HTR-8/SVneo (cell line): ENCODE measurements at places on chromosomes 3 and 15.

DNA sequence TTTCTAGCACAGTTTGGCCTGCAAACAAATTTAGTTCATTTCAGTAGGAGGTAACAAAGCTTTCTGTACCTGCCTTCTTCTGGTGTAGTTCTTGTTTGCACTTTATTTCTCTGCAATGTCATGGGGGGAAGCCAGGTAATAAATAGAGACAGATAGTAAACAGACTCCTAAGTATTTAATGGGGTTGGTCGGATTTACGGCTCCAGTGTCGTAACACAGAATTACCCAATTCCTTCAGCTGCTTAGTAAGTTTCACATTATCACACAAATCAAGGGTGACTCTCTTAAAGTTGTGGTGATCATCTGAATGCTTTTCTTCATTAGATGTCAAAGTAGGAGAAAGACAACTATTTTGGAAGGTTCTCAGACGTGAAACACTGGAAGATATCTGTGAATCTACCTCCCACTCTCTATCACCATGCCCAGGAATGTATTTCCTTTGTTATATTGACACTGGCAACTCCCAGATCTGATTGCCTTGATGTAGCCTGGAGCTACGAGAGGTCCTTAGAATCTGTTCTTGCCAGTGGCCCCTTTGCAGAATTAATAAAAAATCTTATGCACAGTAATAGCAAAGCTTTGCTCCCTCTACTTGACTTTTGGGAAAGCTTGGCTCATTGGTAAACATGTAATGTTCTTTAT lies 25.0 kb upstream of the TMC3 start:
- no peak for DNase-seq

- no peak for DNase-seq
These were observed 15.6 kb downstream of the THBS1 start for GRCh38 chr15:39596358-39597051.

DNA sequence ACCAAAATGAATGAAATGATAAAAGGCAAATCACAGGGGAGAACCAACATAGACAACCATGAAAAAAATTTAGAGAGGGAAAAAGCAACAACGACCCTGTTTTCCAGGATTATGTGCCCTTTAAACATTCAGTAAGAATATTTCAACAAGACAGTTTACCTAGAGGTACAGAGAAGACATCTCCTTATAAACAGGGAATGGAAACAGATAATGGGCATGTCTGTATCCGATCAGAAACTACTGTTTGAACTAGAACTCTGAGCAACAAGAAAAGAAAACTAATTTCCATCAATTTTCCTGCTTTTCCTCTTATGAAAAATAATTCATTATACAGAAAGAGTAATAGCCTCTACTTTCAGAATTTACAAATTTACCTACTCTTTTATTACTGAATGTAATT lies 39.3 kb downstream of the DLG1 start:
- DNase-seq = no peak

GRCh38 chr15:52518487-52519371 lies 10.0 kb downstream of the MYO5A start:
- DNase-seq = no peak

DNA sequence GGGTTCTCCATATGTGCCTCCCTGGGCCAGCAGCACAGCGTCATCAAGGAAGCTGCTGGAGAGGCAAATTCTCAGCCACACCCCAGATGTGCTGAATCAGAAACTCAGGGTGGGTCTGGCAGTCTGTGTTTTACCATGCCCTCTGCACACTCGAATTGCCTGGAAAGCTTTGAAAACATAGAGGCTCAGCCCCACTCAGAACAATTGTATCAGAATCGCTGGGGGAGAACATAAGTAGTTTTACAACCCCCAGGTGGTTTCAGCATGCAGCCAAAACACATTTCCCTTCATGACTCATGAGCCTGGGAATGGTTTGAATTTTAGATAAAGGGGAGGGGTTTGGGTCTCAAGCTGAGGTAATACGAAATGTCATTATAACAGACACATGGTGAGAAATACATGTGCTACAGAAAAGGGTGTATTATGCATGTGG lies 9.6 kb downstream of the TGM4 start:
- peak; percentile 63 for DNase-seq

DNA sequence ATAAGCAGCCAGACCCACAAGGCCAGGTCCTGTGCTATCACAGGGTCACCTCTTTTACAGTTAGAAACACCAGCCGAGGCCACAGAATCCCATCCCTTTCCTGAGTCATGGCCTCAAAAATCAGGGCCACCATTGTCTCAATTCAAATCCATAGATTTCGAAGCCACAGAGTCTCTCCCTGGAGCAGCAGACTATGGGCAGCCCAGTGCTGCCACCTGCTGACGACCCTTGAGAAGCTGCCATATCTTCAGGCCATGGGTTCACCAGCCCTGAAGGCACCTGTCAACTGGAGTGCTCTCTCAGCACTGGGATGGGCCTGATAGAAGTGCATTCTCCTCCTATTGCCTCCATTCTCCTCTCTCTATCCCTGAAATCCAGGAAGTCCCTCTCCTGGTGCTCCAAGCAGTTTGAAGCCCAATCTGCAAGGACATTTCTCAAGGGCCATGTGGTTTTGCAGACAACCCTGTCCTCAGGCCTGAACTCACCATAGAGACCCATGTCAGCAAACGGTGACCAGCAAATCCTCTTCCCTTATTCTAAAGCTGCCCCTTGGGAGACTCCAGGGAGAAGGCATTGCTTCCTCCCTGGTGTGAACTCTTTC lies 39.6 kb downstream of the TGM4 start:
- DNase-seq = peak; percentile 81

DNA sequence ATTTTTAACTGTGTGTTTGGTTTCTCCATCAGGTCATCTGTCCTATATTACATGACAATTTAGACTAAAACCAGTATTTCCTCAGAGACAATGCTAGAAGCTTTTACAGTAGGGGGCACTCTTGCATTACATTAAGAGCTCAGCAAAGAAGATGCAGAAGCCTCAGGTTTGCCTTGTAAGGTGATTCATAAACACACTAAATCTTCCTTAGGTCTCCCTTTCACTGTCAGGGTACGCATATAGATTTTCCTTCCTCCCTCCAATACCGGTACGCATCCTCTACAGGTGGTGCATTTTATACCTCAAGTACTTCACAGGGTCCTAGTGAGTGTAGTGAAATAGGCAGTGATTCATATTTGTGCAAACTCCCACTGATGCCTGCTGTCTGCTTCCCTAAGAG lies 46.5 kb downstream of the CD86 start:
- peak; percentile 15 for DNase-seq

DNA sequence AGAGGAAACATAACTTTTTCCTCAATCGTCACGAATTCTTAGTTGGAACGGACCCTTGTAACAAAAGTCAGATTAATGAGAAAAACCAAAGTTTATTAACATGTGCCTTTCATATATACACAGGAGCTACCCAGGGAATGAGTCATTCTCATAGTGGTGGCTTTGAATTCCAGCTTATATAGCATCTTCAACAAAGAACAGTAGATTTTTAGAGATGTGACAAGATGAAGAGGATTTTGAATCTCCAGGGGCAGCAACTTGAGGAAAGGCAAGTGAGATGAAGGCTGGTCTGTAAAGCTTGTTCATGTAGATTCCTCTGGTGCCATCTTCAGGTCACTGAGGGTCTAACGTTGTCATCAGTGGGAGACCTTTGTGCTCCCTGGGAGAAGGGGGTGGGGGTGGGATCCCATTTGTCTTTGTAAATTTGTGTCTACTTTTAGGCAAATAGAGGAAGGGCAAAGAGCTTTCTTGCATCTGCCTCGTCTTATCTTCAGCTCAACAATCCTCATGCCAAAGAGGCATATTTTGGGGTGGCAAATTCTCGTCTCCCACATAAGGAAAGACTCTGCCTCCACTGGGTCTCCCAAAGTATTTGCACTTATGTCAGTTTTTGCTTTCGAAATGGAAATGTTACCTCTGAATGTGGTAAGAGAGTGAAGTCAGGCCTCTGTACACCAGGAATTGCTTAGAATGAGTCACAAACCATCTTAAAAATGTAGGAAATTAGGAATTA lies 29.5 kb downstream of the CLEC3B start:
- DNase-seq = no peak

DNA sequence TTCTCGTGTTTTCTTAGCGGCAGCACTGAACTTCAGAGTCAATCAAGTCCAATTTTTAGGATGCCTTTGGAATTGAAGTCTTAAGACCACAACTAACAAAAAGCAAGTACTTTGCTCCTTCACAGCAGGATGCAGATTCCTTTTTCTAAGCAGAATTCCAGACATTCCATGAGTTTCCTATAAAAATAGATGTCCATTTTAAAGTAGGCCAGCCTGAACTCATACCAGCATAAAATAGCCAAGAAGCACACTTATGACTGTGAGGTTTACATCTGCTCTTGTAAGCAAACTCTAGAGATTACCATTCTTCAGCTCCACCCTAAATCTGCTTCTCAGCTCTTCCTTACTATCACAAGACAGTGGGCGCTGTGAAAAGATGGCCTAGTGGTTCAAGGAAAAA lies 85.8 kb downstream of the THBS1 start:
- DNase-seq = no peak

DNA sequence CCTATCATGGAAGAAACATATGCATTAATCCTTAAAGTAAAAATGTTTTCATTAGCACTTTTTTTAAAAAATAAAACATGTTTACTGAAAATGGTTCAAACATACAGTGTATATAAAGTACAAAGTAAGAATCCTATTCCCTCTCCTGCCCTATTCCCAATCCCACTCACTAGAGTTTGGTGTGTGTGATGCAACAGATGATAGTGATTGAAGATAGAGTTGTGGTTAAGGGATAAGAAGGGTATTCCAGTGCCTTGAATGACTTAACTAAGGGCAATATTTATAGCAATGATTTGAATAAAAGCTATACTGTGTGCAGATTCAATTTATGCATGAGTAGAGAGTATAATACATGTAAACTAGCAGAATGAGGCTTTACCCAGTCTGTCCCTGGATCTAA lies 18.1 kb downstream of the ZNF280D start:
- no peak for DNase-seq

- no peak for DNase-seq
These were observed 77.0 kb downstream of the SLC7A14 start for GRCh38 chr3:170508839-170509238.
